T-cell (primary cell): ENCODE measurements at places on chromosomes 2 and 18.

DNA sequence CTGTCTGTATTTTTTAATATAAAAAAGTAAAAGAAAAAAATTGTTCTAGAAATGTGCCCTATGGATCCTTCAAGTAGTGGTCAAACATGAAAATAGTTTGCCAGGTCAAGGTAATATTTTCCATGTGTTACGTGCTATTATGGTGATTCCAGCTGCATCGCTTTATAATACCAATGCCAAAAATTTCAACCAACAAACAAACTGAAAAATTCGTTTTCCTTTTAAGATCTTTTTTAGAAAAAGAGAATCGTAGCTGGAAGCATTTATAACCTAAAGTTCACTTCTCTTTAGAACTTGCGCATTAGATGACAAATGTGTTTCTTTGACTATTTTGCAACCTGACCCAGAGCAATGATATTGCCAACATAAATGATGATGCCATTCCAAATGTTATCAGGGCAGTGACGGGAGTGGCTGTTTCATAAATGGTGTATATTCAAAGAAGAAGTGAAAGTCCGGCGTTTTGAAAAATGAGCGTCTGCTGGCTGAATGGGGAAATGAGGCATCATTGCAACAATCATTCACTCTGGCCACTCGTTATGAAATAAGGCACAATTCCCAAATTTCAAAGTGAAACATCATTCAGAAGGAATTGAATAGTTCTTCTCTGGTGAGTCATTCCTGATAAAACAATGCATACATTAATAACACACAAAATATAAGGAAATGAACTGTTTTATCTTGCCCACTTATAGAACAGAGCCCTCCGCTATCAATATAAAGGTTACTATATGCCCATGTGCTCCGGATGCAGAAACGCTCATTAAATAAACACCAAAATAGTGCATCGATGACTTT is 297.4 kb downstream of the TGIF1 start:
- H3K36me3 ChIP-seq, result no peaks in the 10 kb centered on the region
- DNase-seq, result no peak
- no peak overlapping the region for H3K4me3 ChIP-seq
- H3K4me1 ChIP-seq, result no peaks in the 10 kb centered on the region
- peaks cover 3% of the 10 kb centered on the region for H3K27me3 ChIP-seq

DNA sequence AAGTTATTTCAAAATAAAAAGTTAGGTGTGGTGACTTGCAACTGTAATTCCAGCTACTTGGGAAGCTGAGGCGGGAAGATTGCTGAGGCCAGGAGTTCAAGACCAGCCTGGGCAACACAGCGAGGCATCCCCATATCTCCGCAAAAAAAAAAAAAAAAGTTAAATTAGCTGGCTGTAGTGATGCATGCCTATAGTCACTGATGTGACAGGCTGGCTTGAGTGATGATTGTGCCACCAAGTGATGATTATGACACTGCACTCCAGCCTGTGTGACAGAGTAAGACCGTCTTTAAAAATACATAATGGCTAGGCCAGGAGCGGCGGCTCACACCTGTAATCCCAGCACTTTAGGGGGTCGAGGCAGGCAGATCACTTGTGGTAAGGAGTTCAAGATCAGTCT is 11.5 kb downstream of the SMPD4 start:
- no peak for DNase-seq
- peaks cover 60% of the 10 kb centered on the region for H3K36me3 ChIP-seq
- H3K4me1 ChIP-seq, result no peaks in the 10 kb centered on the region

DNA sequence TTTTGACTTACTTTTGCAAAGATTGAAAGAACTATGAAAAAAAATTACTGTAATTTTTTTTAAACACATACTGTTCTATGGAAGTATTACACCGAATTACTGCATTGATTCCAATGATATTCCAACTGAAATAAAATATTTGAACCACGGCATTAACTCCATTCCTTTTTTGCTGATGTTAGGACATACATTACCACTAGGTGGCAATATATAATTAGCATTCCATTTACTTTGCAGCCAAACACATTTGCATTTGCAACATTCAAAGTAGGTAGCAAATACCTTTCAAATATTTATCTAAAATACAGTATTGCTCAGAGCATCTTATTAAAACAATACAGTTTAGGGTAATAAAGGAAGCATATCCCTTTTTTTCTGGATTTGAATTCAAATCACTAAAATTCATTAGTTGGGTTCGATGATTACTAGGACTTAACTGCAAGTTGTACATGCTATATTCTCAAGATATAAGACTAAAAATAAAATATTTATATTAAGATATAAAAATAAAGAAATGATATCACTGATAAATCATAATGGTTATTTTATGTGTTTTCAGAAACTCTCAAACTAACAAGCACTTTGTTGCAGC is 31.3 kb downstream of the LANCL1 start:
- H3K27me3 ChIP-seq, result no peaks in the 10 kb centered on the region
- no peak for DNase-seq
- H3K4me3 ChIP-seq, result no peak overlapping the region

DNA sequence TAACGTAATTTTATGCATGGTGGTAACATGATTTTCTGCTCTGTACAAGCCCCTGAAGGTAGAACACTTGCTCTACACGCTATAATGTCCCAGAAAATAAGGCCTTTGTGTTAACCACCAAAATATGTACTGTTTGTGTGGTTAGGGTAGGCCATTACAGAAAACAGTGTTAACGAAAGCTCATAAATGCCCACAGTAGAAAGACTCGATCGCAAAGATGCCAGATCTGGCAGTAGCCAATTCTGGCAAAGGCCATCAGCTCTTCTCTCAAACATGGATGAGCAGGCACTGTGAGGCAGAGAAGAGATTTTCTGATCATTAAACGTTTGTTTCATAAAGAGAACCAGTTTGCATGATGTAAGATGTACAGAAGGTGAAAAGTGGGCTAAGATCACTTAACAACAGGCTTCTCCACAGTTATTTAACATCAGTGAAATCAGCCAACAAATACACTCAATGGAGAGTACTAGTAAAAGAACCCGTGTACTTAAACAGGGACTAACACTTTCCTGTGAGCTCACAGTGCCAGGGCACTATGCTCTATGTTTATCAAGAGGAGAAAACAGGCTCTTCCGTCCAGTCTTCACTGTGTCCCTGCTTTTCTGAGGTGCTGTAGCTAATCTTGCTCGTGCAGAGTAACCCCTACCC is 80.3 kb downstream of the SPRED2 start:
- no peaks in the 10 kb centered on the region for H3K4me1 ChIP-seq
- no peak for DNase-seq
- H3K27ac ChIP-seq, result no peak overlapping the region
- no peaks in the 10 kb centered on the region for H3K27me3 ChIP-seq
- no peak overlapping the region for H3K4me3 ChIP-seq
